ENCODE measurements at places on chromosomes 5 and 9.

- DNase-seq = peak; percentile 83
Observed at GRCh38 chr5:93054424-93055163, 526.4 kb downstream of the NR2F1-AS1 start.

DNA sequence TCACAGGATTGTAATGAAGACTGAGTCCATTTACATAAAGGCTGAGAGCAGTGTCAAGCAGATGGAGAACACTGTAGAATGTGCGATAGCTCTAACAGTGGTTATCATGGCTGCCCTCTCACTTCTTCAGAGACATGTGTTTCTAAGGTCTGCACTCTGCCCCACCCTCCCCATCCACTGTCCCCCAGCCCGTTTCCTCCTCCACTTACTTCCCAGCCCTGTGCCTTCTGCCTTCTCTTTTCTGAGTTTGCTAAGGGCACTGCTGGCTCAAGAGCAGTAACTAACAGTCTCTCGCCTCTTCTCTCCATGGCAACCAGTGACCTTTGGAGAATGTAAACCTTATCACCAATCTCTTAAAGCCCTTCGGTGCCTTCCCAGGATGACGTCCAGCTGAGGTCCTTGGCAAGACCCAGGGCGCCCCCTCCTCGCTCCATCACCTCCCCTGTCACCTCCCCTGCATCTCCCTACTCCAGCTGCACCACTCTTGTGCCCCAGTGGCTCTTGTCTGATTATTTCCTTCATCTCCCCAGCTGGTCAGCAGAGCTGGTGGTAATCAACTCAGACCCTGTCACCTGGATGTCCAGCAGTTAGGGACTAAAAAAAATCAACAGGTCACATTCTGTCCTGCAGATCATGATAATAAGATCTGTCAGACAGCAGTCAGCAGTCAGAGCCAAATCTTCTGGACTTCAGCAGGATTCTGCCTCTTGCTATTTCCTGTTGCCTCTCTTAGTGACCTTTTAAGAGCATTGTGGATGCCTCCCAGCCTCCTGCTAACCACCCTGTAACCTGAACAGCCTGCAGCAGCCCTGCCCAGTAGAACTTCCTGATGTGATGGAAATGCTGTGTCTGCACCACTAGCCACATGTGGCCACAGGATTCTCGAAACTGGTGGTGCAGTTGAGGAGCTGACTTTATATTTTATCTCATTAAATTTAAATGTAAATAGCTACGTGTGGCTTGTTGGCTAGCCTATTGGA, 9.0 kb downstream of the FXN start:
- peak; percentile 65 for DNase-seq

DNA sequence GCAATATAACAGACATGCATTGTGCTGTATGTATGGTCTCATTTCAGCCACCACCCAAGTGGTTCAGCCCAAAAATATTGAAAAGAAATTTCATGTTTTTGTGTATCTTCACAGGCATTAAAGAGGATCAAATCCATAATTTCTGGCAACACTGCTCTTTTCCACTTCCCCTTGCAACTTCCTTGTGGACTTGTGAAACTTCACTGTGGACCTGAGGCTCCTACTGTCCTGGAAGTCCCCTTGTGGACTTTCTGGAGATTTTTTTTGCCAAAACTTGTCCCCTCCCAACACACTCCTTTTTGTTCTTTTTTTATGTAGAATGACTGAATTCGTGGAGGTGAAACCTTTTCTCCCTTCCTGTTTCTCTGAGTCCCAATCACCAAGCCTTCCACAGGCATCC, 14.3 kb downstream of the OTULINL start:
- DNase-seq = no peak

DNA sequence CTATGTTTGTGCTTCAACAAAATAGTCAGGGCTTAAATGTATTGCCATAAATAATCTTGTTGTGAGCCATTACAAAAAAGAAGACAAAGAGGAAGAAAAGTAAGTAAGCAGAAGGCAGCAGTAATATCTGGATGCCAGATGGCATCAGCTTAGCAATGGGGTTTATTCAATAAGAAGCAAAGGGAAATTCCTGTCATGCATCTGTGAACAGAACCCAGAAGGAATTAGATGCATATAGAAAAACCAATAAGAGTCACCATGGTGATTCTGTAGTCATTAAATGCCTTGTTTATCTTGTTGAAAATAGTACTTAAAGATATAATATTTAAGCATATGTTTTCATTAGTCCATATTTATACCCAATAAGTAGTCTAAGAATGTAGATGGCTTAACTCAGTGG, 216.0 kb downstream of the ADAMTSL1 start:
- no peak for DNase-seq

GRCh38 chr9:82593501-82593900, 469.4 kb downstream of the RASEF start:
- DNase-seq = no peak

DNA sequence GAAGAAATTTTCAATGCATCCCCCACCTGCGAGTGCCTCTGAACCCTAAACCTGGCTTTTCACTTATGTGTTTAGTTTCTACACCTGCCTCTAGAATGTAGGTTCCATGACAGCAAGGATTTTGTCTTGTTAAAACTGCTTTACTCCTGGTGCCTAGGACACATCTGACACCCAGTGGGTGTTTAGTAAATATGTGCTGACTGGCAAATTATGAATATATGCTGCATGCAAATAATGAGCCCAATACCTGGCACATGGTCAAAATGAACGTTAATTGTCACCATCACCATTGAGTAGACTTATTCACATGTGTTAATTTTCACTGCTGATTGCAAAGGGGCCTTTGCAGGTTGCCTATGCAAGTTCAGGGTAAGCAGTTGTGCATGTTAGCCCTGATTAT, 249.9 kb upstream of the WWC1 start:
- no peak for DNase-seq

DNA sequence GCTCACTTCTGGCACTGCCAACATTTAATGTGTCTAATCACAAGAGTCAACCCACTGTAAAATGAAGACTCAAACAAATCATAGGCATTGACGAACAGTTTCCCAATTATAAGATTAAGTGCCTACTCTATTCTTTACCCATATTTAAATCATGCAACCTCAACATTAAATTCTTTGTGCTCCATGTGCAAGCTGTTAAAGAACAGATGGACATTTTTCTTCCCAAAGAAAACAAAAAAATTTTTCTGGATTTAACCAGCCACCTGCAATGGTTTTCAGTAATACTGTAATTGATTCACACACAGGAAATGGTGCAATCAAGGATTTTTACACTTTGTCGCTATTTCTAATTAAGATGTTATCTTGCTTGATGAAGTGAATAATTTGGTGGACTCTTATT, 3.6 kb downstream of the HNRNPK start:
- DNase-seq = no peak

GRCh38 chr5:32498484-32498883, 53.9 kb upstream of the ZFR start:
- DNase-seq = no peak

DNA sequence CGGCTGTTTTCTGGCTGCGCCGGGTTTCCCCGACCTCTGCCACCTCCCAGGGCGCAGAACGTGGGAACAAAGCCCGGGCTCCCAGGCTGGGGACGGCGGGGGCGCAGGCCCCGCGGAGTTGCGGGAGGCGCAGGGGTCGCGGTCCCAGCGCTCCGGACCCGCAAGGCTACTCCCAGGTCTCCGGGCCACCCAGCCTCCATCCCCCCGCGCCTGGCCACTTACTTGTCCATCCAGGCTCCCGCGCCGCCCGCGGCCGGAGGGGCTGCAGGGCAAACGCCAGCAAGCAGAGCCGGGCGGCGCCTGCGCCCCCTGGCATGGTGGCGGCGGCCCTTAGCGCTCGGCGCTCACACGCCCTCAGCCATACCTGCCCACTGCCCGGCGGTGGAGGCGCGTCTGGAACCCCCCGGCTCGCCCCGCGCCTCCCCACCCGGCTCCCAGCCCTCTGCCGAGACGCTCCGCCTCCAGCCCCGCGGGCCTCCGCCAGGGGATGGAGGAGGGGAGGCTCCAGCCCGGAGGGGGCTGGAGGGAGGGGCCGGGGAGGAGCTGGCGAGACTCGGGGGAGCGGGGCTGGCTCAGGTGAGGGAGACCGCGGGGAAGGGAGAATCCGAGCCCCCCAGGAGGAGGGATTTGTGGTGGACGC, at the start of gene ADAM19:
TSS of gene ADAM19 (minus strand) at position 395 of the 640 bp plus-strand sequence. CDS start at position 316, 79 bp downstream.
- DNase-seq = peak; percentile 41

DNA sequence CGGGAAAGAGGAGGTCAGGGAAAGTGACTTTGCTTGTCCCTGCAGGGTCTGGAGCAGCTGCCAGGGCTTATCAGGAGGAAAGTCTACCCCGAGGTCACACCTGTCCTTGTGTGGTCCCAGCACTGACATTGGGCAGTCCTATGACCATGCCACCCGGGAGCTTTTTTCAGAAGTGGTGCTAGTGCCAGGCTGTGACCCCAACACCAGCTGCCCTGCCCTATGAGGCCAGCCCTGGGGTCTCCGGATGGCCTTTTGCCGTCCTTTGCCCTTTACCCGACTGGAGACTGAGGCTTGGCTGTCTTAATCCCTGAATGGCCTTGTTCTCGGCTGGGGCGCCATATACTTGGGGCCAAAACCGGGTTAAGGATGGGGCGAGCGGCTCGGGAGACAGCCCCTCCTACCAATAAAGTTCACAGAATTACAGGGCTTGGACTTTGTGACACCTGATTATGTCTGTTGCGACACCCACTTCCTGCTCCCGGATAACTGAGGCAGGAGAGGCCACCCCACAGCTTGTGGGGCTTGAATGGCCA, 22.2 kb upstream of the SLC9A3 start:
- no peak for DNase-seq

- DNase-seq = no peak
Observed at GRCh38 chr9:136091582-136092352, 3.3 kb downstream of the NACC2 start.

DNA sequence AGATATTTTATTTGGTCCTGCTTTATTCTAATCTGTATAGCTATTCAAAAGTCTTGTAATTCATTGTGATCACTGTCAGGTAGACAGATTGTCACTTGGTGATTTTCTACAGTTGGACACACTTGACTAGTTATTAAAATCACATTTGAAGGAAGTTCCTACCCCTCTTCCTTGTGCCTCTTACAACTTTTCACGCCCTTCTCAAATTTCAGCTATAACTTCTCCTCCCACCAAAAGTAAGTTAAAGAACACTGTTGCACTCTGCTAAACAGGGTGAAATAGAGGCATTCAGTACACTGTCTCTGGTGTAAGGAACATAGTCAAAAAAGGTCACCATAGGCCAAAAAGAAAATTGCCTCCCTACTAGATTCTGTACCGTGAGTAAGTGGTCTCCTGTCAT, 142.1 kb upstream of the POU5F2 start:
- DNase-seq = peak; percentile 49

DNA sequence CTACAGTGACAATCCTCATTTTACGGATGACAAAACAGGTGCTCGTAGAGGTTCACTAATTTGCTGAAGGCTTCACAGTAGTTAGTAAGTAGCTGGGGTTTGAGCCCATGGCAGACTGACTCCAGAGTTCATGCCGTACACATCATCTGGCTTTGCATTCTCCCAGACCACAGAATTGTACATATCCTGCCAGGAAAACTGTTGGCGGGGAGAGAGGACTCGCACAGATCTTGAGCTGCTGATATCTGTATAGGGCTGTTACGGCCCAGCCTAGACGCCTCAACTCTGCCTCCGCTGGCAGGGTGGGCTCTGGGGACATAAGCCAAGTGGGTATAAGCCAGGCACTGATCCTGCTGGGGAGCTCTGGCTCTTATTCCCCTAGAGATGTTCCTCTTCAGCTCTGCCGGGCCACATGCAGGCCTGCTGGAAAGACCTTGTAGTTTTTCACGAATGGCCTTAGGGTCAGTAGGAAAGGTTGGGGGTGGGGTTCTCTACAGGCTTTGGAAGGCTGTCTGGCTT, 16.3 kb downstream of the LARP1 start:
- peak; percentile 96 for DNase-seq

- peak; percentile 62 for DNase-seq
Observed at GRCh38 chr9:70255486-70255885, 3.3 kb upstream of the SMC5 start.

GRCh38 chr5:68325065-68325580, 109.6 kb downstream of the PIK3R1 start:
- no peak for DNase-seq

- peak; percentile 44 for DNase-seq
Observed at GRCh38 chr5:2656206-2656605, 95.3 kb downstream of the IRX2 start.

- DNase-seq = peak; percentile 49
Observed at GRCh38 chr5:41843456-41844370, 26.5 kb downstream of the OXCT1 start.

GRCh38 chr9:110975969-110976368, 62.3 kb downstream of the LPAR1 start:
- peak; percentile 68 for DNase-seq

- DNase-seq = peak; percentile 19
Observed at GRCh38 chr9:108537756-108538155, 318.0 kb downstream of the ACTL7B start.

DNA sequence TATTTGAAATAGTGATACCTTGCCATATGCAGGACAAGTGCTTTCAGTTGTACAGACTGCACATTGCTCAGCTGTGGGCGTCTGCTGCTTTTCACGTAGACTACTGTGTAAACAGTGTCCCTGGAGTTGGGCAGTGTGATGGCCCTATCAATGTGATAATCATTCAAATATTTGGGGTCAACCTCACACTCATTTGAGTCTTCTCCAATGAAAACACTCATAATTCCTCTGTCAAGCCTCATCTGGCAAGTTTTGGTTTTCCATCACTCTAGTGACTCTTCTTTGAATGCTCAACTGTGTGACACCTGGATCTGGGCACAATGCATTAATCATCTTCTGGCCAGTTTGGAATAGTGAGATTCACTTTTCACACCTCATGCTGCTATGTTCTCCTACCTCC, 64.4 kb downstream of the UGCG start:
- peak; percentile 37 for DNase-seq

DNA sequence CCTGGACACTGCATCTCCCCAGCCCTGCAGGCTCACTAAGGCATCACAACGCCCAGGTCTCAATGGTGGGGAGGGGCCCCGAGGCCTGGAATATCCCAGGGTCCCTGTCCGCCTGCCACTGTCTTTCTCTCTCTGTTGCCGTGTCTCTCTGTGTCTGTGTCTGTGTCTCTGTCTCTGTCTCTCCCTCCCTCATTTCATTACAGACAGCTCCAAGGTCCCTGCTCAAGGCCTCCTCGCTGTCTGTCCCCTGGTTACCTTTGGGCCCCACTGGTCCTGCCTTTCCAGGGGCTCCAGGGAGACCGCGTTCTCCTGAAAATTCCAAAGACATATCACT, 3.2 kb downstream of the FCN1 start:
- no peak for DNase-seq

- DNase-seq = no peak
Observed at GRCh38 chr5:37685816-37686215, 154.0 kb downstream of the GDNF start.

DNA sequence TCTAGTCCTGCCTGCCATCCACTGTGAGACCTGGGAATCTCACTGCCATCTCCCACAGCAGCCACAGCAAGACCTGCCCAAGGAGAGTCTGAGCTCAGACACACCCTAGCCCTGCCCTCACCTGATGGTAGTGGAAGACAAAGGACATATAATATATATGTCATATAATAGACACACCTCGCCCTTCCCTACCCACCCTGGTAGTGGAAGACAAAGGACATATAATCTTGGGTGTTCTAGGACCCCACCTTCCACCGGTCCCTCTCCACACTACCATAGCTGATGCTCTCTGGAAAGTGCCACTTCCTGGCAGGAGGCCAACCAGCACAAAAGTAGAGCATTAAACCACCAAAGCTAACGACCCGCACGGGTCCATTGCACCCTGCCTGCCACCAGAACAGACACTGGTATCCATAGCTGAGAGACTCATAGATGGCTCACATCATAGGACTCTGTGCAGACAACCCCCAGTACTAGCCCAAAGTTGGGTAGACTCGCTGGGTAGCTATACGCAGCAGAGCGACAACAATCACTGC, 545.6 kb downstream of the CAAP1 start:
- no peak for DNase-seq

- no peak for DNase-seq
Observed at GRCh38 chr5:124104344-124104743, 592.4 kb downstream of the CSNK1G3 start.

All from fibroblast of lung (primary cell).